ENCODE measurements at places on chromosomes 6 and 20.

DNA sequence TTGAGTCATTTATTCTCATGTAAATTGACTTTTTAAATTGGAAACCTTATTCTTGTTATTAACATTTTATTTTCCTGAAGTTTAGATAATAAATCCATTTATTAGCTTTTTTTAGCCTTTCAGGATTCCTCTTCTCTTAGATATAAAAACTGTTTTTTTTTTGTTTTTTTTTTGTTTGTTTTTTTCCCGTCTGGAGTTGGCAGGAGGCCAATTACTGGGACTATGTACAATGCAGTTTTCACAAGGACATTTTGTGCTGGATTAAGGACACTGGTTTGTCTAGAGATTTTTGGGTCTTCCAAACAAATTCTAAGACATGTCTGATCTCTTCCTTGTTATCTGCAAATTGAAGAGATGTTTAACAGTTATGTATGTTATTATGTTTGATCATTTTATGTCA is 1.3 kb downstream of the BTNL2 start:
- no peak for DNase-seq

GRCh38 chr6:75331151-75331550 is 46.6 kb upstream of the TMEM30A start:
- DNase-seq: no peak

DNA sequence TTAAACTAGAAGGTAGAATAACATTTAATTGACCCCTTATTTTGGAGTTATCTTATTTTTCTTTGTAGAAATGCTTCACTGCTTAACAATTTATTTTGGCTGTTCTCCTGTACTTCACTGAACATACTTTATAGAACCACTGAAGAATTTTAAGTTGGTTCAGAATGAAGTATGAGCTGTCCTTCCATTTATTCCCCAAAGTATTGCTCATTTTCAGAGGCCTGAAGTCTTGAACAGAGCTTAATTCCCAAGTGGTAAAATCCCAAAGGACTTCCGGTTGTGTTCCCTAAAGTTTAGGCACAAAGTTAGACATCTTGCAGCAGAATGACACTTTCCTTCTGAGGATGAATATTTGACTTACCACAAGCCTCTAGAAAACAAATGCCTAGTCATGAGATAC is 233.3 kb downstream of the TINAG start:
- no peak for DNase-seq

DNA sequence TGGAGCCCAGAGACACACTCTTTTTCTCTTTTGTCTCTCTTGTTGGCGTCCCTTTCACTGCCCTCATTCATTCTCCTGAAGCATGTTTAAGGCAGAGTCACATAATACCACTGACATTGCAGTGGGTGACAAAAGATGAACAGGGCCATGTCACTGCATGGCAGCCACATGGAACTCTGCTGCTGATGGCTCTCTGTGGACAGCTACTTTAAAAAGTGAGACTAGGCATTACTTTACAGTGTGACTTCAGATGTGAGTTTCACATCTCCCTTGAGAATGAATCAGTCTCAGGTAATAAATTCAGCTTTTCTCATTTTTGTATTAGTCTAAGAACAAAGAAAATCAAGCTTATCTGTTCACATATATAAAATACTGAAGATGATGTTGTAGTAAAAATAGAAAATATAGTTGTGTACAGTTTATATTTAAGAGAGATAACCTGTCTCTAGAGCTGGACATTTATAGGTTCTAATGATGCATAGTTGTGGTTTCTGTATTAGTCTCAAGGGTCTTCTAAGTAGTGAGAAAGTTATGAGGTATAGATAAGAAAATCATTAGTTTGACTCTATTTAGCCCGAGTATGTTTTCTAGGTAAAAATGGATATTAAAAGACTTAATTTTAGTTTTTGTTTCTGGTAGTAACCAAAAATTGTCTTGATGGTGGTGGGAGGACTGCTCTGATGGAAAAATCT is 6.1 kb downstream of the MRS2 start:
- no peak for DNase-seq

DNA sequence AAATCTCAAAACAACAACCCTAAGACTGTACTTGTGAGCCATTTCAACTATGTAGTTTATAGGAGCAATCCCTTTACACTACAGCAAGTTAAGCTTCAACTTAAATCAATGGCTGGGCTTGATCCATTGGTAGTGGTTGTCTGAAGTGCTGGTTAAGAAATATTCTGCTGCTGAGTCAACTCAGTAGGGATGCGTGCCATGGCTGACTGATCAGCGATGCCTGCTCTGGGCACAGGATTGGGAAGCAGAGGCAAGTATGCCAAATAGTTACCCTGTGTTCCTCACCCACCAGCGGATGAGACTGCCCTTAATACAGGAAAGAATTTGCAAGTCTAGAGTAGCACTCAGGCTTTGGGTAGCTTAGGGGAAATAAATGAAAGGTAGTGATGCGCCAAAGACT is 41.5 kb downstream of the GCM1 start:
- DNase-seq: no peak

- DNase-seq: no peak
Observed at GRCh38 chr6:106072501-106073090, 13.5 kb upstream of the PRDM1 start.

DNA sequence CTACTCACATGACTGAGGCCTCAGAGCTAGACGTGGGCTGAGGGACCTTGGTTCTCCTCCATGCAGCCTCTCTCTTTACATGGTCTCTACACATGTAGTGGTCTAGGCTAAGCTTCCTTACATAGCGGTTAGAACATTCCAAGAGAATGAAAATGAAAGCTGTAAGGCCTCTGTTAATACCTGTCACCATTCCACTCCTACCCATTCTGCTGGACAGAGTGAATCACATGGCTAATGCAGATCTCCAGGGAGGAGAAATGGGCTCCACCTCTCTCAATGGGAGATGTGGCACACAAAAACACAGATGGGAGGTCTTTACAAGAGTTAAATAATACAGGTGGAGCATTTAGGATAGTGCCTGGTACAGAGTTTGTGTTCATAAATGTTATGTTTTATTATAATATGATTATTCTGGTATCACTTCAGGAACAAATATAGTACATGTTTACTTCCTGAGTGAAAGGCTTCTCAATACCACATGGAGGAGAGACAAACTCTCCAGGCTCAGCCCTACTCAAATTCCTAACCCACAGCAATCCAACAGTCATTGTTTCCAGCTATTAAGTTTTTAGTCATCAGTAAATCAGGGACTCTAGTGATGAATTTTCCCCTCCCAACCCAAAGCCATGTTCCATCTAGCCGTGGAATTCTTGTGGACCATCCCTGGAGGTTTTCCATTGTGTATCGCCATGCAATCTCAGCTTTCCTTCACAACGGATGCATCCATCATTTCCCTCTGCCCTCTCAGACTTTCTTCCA is 57.9 kb downstream of the ISM1 start:
- DNase-seq: no peak

DNA sequence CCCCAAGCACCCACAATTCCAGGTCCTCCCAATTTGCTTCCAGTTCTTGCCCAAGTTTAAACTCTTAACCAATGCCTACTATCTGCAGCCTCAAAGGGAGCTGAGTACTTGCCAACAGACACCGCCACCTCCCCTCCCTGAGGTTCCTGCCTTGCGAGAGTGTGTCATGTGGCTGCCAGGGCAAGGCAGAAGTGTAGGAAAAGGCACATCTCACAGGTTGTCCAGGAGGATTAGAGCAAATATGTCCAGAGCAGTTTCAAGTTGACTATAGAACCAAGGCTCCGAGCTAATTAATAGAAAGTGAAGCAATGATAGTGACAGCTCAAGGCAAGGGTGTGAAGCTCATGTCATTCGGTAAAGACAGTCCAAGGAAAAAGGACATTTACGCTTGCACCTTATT is 127.8 kb downstream of the ATXN1 start:
- no peak for DNase-seq

DNA sequence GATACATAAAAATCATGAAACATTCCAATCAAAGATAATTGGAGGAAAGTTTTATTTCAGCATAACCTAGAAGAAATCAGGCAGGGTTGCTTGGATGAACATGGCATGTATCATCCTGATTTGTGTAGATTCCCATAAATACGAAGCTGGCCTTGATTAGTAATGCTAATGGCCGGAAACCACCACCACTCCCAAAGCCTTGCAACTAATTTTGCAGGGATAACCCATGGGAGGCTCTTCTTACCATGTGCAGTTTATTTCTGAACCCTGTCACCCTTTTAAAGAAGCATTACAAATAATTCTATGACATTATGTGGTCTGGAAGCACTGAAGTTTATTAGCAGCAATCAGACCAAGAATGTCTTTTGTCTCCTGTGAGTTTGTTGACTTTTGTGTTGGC is 80.8 kb downstream of the AIG1 start:
- no peak for DNase-seq

GRCh38 chr6:17593246-17593645 is 6.9 kb upstream of the FAM8A1 start:
- DNase-seq: no peak

DNA sequence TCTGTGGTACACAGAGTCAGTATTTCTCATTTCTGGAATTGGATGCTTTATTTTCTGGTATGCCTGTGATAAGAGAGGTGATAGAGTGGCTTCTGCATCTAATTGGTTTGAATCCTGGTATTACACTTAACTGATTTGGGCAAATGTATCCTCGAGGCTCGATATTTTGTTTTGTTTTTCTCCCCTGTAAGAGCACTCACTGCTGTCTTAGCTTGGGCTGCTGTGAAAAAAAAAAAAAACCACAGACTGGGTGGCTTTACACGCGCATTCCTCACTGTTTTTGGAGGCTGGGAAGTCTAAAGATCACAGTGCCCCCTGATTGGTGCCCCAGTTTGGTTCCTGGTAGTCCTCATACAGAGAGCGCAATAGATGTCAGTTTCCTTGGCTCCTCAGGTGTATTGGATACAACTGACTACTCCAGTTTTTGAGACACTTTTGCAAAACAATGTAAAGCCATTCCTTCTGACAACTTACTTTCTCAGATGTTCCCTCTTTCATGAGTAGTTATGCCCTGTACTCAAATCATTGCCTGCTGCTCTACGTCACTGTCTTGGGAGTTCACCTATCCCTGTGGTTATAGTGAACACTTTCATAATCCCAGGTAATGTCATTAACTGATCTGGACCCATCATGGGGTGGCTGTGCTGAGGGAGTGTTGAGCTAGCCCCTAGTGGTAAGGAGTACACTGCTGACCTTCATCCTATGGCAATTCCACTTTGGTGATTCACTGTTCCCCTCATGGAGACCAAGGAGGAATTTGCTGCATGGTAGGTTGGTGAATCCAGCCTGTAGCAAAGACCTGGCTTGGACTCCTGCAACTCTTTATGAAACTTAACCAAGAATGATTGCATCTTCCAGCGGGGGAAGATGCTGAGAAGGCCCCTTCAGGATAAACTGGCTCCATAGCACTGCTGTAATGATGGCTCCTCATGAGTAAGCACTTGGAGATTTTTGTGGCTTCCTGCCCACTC is 3.5 kb upstream of the ACAT2 start:
- DNase-seq: peak; percentile 45

GRCh38 chr6:42269553-42269952 is 51.9 kb upstream of the MRPS10 start:
- no peak for DNase-seq

DNA sequence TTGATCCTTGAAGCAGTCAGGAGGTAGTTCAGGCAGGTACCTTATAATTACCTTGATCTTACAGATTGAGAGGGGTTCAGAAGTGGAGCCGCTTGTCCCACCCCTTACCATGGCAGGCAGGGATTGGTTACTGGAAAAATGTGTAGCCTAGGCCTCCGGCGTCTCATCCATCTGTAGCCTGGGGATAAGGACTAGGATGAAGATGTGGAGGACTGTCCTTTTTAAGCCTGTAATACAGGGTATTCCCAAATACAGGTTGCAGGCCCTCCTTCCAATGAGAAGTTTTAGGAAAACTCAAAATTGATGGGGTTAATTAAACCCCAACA is 2.8 kb downstream of the HMGA1 start:
- DNase-seq: no peak

- DNase-seq: no peak
Observed at GRCh38 chr20:49285813-49286494, 8.1 kb upstream of the ZNFX1 start.

- no peak for DNase-seq
Observed at GRCh38 chr20:39146394-39146793, 184.2 kb downstream of the DHX35 start.

GRCh38 chr6:107228754-107229153 is 113.4 kb upstream of the BEND3 start:
- no peak for DNase-seq

GRCh38 chr6:79168695-79168980 is 65.8 kb downstream of the HMGN3 start:
- DNase-seq: no peak

GRCh38 chr20:40643891-40644290 is 45.1 kb downstream of the MAFB start:
- DNase-seq: no peak

- DNase-seq: no peak
Observed at GRCh38 chr6:163839296-163839695, 424.8 kb downstream of the QKI start.

Measured in SJSA1 (cell line).